Diencephalon (tissue), 1 donor: ENCODE measurements at places on chromosomes 1 and 21. TPM values are rescaled to one million over a fixed set of nuclear protein-coding genes. Genes with fewer than 3 reads are reported as not detected.

Gene KIF1B
- total RNA-seq: 280 TPM

Gene CASQ2
- 0.23 TPM for total RNA-seq

Gene ELAVL4
- 119 TPM for total RNA-seq

Gene OR2T11
- total RNA-seq: not detected

Gene COL18A1
- total RNA-seq: 19.8 TPM

Gene OR2AK2
- 2.1 TPM for total RNA-seq

Gene CLIC6
- 2.1 TPM for total RNA-seq
